ENCODE measurements at places on chromosomes 7 and 10. TPM values are rescaled to one million over a fixed set of nuclear protein-coding genes. Genes with fewer than 3 reads are reported as not detected.
A peak's percentile ranks its signal among the peaks of the same experiment; 100 is the strongest.

GRCh38 chr10:33071857-33072256 lies 113.8 kb upstream of the ITGB1 start:
- no peak for DNase-seq

The ZPBP gene
- not detected for total RNA-seq

GRCh38 chr7:73976761-73977618 lies 51.0 kb upstream of the ELN start:
- DNase-seq = no peak

- DNase-seq = peak; percentile 84
These were observed 29.7 kb downstream of the VIM start for GRCh38 chr10:17257466-17258321.

The PHKG1 gene
- total RNA-seq = 0.13 TPM

DNA sequence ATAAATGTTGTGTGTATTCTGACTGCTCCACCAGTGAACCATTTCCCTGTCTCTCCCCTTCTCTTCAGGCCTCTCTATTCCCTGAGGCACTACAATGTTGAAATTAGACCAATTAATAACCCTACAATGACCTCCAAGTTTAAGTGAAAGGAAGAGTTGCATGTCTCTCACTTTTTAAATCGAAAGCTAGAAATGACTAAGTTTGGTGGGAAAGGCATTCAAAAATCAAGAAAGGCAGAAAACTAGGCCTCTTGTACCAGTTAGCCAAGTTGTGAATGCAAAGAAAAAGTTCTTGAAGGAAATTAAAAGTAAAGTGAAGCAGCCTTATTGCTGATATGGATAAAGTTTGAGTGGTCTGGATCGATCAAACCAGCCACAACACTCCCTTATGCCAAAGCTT lies 198.3 kb upstream of the YAE1 start:
- DNase-seq = no peak

DNA sequence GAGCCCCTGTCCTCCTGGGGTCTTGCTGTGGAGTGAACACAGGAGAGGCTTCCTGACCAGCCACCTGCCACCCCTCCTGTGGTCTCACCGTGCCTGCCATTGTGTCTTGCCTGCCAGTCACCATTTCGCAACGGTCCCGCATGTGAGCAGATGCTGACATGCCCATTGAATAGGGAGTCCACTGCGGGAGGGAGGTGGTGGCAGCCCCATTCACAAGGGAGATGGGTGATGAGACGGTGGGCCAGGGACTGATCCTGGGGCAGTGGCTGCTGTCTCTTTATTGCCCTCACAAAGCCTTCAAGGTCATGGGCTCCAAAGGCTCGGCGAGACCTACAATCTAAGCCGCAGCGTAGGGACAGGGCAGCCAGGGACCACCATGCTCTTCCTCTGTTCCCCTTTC lies 76.0 kb upstream of the NPTX2 start:
- no peak for DNase-seq
